ENCODE measurements at places on chromosomes 1 and 21.

DNA sequence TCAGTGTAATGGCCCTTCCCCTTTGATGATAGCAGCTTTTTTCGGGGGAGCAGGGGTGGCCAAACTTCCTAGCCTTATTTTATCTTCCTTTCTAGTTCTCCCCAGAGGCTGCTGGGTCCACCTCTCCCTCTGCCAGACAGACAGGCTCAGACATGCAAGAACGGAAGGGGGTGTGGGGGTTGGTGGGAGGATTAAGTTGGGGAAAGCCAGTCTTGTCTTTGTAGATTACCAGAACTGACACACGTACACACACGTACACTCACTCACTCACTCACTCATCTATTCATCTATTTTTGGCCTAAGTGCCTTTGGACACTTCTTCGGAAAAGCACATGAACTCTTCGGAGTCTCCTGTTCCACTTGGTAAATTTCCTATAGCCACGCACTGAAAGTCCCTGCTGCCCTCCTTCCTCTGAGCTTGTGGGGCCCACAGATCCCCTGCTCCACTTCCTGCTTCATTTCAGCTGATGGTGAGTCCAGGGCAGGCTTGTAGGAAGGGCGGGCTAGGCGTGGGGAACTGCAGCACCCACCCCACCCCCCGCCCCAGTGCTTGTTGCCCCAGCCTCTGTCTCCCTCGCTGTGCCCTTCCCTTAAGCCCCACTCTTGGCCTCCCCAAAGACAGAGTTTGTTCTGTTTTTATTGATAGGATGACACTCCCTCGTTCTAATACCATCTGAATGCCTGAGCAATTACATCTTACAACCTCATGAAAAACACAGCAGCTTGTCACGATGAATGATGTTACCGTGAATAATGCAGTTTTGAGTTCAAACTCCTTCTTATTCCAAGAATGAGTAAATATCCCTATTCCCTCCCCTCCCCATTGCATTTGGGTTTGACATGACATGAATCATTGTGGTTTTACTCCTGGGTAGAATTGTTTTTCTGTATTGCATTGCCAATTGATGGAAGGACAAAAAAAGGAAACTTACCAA, 60.7 kb upstream of the ATP5PO start:
- DNase-seq, result peak; percentile 67

GRCh38 chr1:54190526-54190925, 9.3 kb downstream of the CYB5RL start:
- no peak for DNase-seq

DNA sequence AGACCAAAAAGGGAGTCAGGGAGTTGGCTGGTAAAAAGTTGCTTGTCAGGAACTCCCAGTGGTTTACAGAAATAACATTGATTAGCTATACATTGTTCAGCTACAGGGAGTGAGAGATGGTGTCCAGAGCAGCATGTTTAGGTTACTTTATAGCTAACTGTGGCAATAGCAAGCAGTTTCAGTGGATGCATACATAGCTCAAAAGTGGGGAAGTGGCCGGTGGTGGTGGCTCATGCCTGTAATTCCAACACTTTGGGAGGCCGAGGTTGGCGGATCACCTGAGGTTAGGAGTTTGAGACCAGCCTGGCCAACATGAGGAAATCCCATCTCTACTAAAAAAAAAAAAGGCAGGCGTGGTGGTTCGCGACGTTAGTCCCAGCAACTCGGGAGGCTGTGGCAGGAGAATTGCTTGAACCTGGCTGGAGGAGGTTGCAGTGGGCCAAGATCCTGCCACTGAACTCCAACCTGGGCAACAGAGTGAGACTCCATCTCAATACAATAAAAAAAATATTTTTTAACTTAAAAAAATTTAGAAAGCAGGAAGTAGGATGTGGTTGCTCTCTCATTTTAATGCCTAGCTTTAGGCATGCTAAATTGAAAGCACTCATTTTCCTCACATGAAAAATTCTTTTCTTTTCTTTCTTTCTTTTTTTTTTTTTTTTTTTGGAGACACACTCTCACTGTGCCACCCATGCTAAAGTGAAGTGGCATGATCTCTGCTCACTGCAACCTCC, 109.7 kb downstream of the PPIAL4G start:
- DNase-seq, result no peak

DNA sequence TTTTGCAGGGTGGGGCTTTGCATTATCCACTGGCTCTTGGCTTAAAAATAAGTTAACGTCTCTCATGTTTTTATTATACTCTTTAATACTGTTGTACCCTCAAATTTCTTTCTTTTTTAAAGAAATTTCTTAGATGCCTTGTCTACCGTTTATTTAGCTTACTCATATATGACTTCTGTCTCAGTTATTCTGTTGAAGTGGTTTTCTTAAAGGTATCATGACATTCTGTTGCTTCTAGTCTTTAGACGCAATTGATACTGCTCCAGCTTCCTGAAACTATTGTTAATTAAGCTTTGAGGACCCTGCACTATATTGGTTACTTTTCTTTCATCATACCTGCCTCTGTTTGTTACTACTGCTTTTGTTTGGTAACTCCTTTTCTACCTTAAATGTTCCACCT, 11.7 kb downstream of the PKN2 start:
- no peak for DNase-seq

DNA sequence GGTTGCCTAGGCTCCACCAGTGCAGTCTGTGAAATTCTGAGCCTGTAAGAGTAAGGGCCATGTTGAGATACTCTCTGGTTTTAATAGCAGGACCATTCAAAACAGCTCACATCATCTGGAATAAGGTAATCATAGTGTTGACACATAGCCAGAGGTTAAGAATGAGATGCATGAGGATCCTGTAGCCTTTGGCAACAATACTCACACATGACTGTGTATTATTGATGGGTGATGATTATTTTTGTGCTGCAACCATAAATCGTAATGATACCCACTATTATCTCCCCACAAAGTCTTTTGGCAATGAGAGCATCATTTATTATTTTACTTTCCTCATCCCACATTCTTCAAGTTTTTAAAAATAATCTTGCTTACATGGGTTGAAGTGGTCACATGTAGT, 35.5 kb downstream of the KCNK2 start:
- DNase-seq, result no peak

DNA sequence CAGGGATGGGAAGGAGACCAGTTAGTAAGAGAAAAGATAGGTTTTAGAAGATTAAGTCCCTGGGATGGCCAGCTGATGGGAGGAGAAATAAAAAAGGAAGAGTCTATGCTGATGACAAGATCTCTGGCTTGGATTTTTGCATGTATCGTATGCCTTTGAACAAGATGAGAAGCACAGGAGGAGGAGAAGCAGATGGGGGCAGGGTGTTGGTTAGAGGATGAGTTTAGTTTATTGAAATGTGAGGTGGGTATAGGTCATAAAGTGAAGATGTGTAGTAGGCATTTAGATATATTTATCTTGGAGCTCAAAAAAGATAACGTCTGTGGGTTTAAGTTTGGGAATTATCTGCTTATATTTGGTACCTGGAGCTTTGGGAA, 1.4 kb downstream of the TIPRL start:
- DNase-seq, result no peak

- no peak for DNase-seq
These were observed 197.6 kb upstream of the VAMP3 start for GRCh38 chr1:7573481-7573880.

DNA sequence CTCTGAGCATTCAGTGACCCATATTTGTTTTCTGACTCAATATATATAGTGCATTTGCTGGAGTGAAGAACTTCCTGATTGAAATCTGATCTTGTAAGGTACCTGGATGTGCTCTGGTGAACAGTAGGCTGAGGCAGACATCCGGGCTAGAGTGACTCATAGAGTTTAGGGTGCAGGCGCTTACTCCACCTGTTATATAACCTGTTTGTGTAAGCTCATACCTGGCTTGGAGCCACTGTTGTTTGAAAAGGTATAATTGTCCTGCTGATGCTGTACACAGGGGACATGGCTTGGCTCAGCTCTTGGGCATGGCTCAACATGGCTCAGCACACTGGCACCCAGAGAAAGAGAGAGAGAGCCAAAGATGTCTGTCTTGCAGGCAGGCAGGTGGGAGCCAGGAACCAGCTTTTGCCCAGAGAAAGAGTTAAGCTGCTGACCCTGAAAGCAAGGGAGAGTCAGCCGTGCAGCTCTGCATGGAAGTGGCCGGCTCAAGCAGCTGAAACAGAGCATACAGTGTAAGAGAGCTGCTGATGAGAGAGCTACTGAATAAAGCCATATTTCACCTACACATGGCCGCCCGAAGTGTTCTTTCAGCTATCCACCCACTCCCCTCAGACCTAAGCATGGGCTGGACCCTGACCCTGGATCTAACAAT, 43.2 kb downstream of the GJA5 start:
- no peak for DNase-seq

- no peak for DNase-seq
These were observed 81.6 kb downstream of the ST6GALNAC5 start for GRCh38 chr1:76948846-76949245.

- DNase-seq, result no peak
These were observed 13.4 kb downstream of the PLEKHO1 start for GRCh38 chr1:150162862-150163706.

- DNase-seq, result no peak
These were observed at the start of gene TAS1R3 for GRCh38 chr1:1331068-1331965. Gene TAS1R3, plus strand, starts transcription at chr1:1331280. Its CDS starts 66 bp downstream, at chr1:1331346.

GRCh38 chr1:166692346-166692745, 146.9 kb upstream of the POGK start:
- DNase-seq, result no peak

- DNase-seq, result no peak
These were observed 26.5 kb downstream of the LRRN2 start for GRCh38 chr1:204659056-204659455.

DNA sequence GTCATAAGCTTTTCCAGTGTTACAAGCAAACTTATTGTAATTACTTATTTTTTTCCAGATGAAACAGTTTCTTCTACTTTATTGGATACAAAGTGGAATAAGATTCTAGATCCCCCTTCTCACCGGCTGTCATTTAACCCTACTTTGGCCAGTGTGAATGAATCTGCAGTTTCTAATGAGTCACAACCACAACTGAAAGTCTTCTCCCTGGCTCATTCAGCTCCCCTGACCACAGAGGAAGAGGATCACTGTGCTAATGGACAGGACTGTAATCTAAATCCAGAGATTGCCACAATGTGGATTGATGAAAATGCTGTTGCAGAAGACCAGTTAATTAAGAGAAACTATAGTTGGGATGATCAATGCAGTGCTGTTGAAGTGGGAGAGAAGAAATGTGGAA, 95.5 kb downstream of the ZFYVE9 start:
- no peak for DNase-seq

DNA sequence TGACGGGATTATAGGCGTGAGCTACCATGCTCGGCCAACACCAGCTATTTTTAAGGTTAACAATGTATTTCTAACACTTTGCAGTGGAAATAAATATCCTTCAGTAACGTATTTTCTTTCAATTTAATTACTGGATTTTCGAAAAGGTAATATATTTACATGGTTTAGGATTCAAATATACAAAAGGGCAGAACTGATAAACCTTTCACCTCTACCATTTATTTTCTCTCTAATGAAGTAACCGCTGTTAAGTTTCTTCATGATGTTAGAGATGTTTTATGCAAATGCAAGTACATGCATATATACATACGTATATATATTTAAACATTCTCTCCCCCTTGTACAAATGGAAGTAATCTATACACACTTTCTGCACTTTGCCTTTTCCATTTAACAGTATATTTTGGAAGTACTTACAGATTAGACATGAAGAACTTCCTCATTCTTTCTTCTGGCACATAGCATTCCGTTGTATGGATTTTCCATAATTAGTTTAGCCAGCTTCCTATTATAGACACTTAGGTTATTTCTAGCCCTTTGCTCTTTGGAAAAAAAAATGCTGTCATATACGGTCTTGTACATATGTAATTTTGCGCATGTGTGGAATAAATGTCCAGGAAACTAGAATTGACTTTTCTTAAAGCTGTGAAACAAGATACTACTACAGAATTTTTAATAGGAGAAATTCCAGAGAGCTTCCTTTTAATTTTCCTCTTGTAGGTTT, 14.9 kb upstream of the HJV start:
- DNase-seq, result no peak

GRCh38 chr1:24364605-24364974, 45.4 kb downstream of the GRHL3 start:
- no peak for DNase-seq

GRCh38 chr1:177927021-177927596, 42.7 kb downstream of the SEC16B start:
- no peak for DNase-seq

GRCh38 chr1:119115736-119116135, 24.7 kb downstream of the WARS2 start:
- no peak for DNase-seq

DNA sequence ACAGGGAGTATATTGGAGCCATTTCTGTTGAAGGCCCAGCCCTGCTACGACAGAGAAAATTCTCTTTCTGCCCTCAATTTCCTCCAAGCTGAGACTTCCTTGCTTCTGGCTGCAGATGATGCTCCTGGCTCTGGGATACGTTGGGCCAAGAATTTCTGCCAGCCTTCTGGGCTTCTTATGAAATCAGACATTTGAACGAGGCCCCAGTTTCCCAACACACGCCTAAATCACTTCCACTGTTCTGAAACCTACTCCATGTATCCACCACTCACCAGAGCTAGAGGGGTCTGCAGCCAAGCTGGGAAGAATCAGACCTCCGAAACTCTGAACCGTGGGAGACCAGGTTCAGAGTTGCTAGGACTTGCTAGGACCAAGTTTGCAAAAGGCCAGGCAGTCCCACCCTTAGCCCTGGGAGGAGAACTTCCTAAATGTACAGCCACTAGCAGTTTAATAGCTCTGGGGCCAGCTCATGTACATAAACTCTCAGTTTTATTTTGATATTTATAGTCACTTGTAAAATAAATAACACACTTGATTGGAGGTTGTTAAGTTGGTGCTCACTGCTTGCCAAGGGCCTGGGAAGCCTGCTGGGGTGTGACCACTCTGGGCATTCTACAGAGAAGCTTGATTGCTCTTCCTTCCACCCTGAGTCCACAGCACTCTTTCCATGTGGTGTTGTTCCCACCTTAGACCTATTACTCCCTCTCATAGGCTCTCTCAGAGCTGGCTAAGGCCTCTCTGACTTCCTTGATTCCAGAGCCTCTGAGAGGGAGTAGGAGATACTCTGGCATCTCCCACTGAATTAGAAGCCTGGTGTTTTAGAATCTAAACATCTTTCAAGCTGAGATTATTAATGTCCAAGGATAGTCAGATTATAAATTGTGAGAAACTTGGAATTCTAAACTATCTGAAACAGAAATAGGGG, 83.4 kb upstream of the TRABD2B start:
- no peak for DNase-seq

DNA sequence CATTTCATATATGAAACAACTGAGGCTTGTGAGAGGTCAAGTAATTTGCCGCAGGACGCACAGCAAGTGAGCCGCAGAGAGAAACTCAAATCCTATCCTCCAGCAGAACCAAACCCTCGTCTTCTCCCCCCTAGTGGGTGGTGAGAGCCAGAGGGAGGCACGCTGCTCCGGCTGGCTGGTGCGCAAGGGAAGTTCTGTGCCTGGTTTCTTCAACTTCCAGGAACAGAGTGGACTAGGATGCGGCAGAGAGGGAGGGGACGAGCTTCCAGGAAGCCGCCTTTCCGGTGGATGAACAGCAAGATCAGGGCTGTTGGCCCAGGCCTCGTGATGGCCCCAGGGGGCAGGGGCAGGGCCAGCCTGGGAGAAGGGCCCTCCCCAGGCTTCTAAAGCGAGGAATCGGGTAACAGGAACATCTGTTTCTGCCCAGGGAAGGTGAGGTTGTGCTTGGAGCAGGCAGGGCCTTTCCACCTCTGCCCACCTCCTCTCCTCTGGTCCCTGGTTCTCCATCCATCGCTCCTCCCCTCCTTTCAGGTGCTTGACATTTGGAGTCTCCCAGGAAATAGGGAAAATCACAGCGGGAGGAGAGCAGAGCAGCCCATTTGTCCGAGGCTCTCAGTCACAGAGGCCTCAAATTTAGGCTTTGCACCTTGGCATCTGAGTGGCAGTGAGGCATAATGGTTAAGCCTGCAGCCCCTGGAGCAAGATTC, 16.8 kb upstream of the PDIK1L start:
- DNase-seq, result no peak
